ENCODE measurements at places on chromosomes 3 and 15. TPM values are rescaled to one million over a fixed set of nuclear protein-coding genes. Genes with fewer than 3 reads are reported as not detected.

SLC12A1 gene
- not detected for total RNA-seq

TM4SF4 gene
- total RNA-seq, result 0.46 TPM

NOX5 gene
- 0.26 TPM for total RNA-seq

ZNF197 gene
- 7.0 TPM for total RNA-seq

CCDC54 gene
- total RNA-seq, result not detected

IL16 gene
- total RNA-seq, result 1.0 TPM

Measured in Panc1 (cell line).